ENCODE measurements at places on chromosomes 7 and 10.

GRCh38 chr7:151558575-151558974, 38.9 kb upstream of the RHEB start:
- DNase-seq: no peak

GRCh38 chr10:93245779-93246178, 172.1 kb downstream of the CYP26A1 start:
- no peak for DNase-seq

DNA sequence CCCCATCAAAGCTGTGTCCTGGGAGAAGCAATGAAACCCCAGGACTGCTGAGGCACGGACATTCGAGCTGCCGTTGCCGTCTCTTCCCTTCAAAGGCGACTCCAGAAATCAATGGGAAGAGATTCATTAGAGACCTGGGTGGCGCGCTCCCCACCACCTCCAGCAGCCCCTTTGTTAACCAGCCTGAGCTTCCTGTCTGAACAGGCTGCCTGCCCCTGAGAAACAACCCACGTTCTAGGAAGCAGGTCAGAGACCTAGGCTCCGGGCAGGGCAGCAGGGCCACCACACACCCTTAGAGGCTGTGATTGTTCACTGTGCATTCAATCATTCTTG, 110.9 kb upstream of the PPIF start:
- DNase-seq: no peak

- no peak for DNase-seq
Observed at GRCh38 chr7:37040330-37040729, 316.0 kb upstream of the AOAH start.

DNA sequence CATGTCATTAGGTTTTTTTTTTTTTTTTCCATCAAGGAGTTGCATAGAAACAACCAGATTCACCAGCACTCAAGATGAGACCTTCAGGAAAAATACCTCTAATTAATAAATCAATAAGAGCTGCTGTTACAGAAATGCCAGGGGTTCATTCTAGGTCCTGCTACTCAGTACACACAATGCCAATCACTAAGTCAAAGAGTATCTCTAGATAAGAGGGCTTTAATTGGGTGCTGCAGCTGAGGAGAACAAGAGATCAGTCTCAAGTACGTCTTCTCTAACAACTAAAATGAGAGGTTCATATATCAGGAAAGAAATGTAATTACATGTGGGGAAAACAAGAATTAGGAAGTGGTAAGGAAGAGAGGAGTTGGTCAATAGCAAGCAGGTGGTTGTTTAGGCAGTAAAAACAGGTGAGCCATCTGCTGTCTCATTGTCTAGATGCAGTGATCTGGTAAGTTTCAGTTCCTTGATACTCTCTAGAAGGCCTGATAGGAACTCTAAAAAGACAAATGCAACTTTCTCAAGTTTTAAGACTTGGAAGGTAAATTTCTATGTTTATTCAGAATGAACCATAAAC, 272.9 kb upstream of the ZWINT start:
- DNase-seq: peak; percentile 17

DNA sequence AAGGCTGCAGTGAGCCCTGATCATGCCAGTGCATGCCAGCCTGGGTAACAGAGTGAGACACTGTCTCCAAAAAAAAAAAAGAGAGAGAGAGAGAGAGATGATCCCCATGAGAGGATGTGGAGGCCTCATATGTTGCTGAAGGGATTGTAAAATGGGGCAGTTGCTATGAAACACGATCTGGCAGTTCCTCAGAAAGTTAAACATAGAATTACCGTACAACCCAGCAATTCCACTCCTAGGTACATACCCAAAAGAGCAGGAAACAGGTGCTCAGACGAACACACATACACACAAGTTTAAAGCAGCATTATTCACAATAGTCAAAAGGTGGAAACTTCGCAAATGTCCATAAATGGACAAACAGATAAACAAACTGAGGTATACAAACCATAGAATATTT, 27.4 kb upstream of the CYTH3 start:
- no peak for DNase-seq

- DNase-seq: no peak
Observed at GRCh38 chr7:15352421-15353206, 209.2 kb downstream of the AGMO start.

DNA sequence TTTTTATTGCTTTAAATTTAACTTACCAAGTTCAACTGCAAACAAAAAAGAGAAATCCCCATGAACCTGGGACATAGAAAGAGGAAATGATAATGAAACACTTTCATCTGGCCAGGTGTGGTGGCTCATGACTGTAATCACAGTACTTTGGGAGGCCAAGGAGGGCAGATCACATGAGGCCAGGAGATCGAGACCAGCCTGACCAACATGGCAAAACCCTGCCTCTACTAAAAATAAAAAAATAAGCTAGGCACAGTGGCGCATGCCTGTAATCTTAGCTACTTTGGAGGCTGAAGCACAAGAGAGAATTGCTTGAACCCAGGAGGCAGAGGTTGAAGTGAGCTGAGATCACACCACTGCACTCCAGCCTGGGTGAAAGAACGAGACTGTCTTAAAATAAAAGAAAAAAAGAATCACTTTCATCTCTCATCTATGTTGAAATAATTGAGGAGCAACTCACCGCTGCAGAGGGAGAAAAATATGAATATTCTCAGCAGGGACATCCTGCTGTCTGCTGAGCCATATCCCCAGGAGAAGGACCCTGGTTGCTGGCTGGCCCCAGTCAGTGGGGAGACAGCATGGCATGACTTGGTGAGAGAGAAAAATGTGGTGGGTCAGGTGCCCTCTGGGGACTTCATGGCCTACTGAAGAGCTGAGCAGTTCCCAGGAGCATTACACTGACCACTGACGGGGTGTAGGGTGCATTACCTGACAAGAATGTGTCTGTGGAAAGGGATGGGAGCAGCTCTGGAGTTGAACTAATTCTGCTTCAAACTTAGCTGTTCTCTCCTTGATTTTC, 22.8 kb upstream of the TARP start:
- DNase-seq: no peak
